ENCODE measurements at places on chromosomes 7 and 10.

GRCh38 chr10:74058658-74059057, 60.7 kb downstream of the VCL start:
- no peak for DNase-seq

GRCh38 chr7:100789055-100789454, 38.3 kb downstream of the EPHB4 start:
- no peak for DNase-seq

- DNase-seq: no peak
These were observed 131.3 kb downstream of the AKR1D1 start for GRCh38 chr7:138207555-138207971.

- no peak for DNase-seq
These were observed 41.0 kb downstream of the KIAA1217 start for GRCh38 chr10:24249829-24250415.

GRCh38 chr7:20596653-20597052, 18.8 kb upstream of the ABCB5 start:
- no peak for DNase-seq

DNA sequence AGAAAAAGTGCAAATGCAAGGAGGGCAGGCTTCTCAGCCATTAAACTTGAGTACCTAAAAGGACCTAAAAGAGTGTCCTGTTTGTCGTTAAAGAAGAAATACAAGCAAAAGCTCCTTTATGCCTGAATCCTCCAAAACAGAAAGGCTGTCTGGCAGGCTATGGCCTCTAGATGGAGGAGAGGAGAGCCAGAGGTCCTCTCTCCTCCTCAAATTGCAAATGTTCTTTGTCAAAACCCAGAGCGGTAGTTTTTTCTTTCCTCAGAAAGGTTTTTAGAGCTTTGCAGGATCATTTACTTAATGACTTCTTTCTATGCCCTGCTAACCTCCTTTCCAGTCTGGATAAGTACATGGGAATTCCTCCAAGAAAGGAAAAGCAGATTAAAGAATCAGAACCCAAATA, 1.9 kb upstream of the SORCS1 start:
- DNase-seq: no peak

GRCh38 chr10:63605197-63605967, 84.2 kb downstream of the REEP3 start:
- no peak for DNase-seq

DNA sequence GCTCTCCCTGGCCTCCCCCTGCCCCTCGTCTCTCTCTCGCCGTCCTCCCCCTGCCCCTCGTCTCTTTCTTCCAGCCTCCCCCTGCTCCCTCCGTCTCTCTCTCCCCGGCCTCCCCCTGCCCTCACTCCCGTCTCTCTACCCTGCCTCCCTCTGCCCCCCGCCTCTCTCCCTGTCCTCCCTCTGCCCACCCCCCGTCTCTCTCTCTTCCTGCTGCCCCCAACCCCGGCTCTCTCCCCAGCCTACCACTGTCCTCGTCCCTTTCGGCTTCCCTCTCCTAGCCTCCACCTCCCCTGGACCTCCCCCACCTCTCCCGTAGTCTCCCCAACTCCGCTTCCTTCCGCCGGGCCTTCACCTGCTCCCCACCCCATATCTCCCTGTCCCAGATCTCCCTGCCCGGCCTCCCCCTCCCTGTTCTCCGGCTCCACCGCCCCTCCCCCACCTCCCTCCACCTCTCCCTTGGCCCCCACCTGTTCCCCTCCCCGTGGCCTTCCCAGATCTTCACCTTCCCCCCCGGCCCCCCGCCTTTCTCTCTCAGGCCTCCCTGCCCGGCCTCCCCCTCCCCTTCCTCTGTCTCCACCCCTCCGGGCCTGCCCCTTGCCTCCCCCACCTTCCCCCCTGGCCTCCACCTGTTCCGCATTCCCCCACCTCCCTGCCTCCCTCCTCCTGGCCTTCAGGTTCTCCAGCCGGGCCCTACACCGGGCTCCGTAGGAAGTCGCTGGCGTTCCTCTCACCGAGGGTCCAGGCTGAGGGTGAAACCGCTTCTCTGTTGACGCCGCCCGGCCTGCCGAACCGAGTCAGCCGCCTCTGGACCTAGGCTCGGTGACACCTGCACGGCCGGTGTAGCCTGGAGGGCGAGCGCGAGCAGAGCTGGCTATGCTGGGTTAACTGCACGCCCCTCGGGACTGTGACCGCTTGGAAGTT, 1.2 kb downstream of the GET4 start:
- no peak for DNase-seq

- DNase-seq: no peak
These were observed 316.7 kb upstream of the NPSR1 start for GRCh38 chr7:34341326-34341725.

DNA sequence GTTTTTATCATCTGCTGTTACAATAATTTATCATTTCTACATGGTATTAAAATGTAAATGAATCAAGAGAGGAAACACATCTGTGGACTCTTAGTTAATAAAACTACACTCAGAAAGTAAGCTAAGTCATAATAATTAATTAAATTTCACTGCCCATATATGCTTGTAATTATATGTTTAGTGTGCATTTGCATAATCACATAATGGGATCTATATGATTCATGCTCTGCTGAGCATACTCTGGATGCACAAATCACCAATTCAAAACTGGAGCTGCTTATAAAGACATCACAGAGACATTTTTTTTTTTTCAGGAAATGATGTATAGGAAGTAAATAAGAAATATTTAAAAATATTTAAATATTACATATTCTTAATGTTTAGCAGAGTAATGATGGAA, 151.6 kb upstream of the STEAP4 start:
- DNase-seq: no peak

DNA sequence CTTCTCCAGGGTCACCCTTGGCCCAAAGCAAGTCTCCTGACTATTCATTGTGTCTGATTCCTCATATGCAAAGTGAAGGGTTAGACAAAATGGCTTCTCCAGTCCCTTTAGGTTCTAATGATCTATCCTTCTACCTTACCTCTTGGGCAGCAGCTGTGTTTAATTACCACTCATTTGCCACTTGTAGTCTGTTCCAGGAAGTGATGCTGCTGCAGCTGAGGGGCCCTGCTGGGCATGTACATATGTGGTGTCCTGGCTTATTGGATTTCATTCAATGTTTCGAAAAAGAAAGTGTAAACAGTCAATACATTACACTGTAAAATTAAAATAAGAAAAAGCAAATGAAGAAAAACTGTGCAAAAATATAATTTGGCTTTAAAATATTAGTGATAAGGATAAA, 36.6 kb downstream of the SCIN start:
- no peak for DNase-seq

All from stimulated activated CD8-positive, alpha-beta memory T cell treated with anti-CD3 and anti-CD28 coated beads, Interleukin-4, amount 100 ng/mL, for 4 hours (primary cell).